Stimulated activated CD8-positive, alpha-beta memory T cell treated with anti-CD3 and anti-CD28 coated beads, Interleukin-4, amount 100 ng/mL, for 4 hours (primary cell): ENCODE measurements at places on chromosomes 3 and 15.

DNA sequence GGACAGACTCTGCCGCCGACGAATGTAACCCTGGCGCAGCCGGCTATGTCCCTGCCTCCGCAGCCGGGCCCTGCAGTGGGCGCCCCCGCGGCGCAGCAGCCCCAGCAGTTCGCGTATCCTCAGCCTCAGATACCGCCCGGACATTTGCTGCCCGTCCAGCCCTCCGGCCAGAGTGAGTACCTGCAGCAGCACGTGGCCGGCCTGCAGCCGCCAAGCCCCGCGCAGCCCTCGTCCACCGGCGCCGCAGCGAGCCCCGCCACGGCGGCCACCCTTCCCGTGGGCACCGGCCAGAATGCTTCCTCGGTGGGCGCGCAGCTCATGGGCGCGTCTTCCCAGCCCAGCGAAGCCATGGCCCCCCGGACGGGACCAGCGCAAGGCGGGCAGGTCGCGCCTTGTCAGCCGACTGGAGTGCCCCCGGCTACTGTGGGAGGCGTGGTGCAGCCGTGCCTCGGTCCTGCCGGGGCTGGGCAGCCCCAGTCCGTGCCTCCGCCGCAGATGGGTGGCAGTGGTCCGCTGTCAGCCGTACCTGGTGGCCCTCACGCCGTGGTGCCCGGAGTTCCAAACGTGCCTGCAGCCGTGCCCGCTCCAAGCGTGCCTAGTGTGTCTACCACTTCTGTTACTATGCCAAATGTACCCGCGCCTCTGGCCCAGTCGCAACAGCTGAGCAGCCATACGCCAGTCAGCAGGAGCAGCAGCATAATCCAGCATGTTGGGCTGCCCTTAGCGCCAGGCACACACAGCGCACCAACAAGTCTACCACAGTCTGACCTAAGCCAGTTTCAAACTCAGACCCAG lies 2.4 kb downstream of the TSC22D2 start:
- no peak for DNase-seq

DNA sequence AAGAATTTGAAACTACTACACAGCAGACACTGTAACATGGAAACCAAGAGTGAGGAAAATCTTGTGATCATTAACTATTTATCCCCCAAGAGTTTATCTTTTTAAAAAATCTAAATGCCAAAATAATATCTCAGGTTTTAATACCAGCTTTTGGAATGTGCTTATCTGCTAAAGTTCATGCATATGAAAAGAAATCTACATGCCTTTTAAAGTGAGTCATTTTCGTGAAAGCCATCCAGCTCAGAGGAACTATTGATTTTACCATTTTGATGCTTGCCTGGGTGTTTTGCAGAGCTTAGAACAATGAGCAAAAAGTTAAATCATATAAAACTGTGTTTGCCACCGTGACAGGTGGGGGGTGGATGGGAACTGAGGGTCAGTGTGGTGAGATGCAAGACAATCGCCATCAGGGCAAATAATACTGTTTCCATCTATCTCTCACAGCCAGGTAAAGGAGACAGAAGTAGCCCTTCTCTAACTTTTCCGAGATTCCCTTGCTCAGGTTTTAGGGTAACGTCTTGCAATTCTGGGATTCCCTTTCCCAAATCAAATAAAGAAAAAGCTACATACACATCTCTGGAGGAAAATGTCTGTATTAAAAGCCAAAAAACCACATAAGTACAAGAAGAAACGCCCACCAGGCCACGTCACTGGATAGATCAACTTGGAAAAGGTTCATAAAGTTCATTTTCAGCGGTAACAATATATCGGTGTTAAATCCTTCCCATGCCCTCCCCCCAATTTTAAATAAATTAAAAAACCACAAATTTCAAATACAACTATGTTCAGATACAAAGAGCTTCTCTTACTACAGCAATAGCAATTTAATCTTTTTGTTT lies 2.0 kb downstream of the TMEM158 start:
- no peak for DNase-seq

DNA sequence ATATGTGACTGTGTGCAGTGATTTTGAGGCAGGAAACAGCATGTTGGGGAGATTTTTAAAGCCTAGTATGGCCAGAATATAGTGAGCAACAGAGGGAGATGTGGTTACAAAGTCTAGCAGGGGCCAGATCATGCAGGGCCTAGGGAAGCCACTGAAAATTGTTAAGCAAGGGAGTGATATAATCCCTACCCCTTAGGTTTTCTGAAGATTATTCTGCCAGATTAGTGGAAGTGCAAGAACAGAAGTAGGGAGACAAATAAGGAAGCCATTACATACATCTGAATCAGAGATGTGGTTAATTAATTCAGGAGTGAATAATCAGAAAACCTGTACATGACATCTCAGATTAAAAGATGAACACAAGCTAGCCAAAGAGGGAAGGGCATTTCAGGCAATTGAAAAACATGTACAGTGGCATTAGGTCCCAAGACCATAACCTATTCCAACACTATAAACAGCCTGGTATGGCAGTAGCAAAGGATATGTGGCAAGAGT lies 54.8 kb downstream of the MSL2 start:
- DNase-seq = no peak

DNA sequence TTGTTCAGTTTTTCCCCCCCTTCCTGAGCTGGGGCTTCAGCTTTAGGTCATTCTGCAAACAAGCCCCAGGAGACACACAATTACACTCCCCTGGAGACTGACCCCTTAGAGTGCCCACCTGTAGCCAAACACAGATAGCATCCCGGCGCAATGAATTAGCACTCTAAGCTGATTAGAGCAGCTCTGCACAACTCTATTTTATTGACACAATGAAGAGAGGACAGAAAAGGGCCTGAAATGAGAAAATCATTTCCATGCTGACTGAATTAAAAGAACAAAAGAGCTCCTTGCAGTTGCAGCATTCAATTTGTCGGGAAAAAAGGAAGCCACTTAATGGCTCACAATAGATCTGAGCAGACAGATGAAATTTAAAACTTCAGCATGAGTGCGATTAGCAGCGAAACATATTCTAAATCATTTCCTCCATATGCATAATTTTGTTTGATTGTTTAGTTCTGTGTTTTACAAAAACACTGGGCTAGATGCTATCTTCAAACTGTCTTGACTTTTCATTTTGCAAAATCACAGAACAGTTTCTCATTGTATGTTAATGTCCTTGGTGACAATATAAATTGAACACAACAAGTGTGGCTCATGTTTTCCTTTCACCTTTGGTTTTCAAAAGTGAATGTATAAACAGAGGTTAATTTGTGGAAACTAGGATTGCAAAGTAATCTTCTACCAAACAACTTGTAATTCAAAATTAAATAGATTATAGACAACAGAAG lies 308.6 kb downstream of the MECOM start:
- DNase-seq = no peak

DNA sequence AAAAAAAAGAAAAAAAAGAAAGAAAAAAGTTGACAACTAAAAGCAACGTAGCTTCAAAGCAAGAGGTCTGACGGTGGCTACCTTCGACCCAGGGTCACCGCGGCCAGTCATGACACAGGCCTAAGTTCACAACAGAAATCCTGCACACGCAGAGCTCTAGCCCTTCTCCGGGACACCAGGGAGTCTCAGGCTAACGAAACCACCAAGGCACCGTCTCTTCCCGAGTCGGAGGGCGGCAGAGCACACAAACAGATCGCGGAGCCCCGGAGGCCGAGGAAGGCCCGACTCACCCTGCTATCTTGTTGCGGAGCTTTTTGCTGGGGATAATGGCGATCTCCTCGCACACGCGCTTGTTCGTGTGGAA lies 584 bp downstream of the RPS17 start:
- no peak for DNase-seq

DNA sequence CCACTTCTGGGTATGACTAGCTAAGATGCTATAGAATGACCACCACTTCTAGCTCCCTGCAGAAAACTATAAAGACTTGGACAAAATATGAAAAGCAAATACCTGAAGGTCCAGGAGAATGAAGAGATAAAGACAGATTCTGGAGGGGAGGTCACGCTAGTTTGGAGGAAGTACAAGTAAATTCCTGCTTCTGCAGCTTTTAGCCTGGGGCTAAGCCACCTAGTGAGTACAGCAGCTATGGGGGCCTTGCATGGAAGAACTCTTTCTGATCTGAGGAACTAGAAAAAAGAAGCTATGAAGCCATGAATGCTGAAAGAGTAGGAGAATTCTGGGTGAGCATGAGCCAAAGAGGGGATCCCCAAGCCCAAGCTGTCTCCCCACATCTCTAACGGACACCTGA lies 29.8 kb downstream of the NRG4 start:
- no peak for DNase-seq
